ENCODE measurements at places on chromosomes 3 and 15.

DNA sequence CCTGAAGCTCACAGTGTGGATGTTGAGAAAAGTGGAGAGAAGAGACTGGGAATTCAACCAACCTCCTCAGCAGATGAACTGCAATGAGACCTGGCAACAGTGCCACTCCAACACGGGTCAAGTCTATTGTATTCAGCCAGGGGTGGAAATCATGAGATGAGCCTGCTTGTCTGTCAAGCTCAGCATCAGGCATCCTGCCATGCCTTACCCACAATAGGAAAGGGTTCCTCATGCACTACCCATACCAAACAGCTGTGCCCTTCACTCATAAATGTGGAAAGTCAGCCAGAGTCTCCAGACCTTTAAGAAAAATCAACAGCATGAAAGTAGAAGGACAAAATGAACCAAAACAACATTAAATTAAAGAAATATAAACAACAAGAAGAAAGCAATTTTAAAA, 542.1 kb downstream of the EPHB1 start:
- no peak for DNase-seq

DNA sequence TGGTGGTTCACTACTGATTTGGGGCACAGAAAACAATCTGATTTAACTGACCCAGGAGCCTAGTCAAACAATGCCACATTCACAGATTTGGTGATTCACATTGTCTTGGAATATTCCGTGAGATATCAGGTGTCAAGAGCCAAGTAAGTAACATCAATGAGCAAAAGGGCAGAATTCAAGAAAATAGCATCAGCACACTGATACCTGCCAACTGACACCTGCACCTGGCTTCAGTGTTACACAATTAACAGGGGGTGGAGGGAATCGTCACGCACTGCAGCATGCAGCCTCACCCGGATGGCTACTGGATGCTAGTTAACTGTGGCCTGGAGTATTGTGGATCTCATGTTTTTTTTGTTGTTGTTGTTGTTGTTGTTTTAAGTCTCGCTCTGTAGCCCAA, 17.6 kb downstream of the CCNL1 start:
- no peak for DNase-seq

- DNase-seq: no peak
These were observed 35.6 kb downstream of the KLHL6 start for GRCh38 chr3:183519891-183520290.

- DNase-seq: no peak
These were observed 165.8 kb upstream of the KCNMB2 start for GRCh38 chr3:178370387-178370786.

- DNase-seq: no peak
These were observed 79.2 kb downstream of the SST start for GRCh38 chr3:187590861-187591576.

DNA sequence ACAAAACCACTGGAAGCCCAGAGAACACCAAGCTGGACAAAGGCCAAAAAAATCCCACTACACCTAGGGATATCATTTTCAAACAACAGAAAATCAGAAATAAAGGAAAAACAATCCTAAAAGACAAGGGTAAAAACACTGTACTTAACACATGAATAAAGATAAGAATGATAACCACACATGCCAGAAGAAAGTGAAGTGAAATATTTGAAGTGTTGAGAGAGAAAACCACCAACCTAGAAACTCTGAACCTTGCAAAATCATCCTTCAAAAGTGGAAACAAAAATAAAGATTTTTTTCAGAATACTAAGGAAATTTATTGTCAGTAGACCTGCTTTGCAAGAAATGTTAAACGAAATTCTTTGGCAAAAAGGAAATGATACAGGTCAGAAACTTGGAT, 45.1 kb downstream of the KPNA1 start:
- no peak for DNase-seq

DNA sequence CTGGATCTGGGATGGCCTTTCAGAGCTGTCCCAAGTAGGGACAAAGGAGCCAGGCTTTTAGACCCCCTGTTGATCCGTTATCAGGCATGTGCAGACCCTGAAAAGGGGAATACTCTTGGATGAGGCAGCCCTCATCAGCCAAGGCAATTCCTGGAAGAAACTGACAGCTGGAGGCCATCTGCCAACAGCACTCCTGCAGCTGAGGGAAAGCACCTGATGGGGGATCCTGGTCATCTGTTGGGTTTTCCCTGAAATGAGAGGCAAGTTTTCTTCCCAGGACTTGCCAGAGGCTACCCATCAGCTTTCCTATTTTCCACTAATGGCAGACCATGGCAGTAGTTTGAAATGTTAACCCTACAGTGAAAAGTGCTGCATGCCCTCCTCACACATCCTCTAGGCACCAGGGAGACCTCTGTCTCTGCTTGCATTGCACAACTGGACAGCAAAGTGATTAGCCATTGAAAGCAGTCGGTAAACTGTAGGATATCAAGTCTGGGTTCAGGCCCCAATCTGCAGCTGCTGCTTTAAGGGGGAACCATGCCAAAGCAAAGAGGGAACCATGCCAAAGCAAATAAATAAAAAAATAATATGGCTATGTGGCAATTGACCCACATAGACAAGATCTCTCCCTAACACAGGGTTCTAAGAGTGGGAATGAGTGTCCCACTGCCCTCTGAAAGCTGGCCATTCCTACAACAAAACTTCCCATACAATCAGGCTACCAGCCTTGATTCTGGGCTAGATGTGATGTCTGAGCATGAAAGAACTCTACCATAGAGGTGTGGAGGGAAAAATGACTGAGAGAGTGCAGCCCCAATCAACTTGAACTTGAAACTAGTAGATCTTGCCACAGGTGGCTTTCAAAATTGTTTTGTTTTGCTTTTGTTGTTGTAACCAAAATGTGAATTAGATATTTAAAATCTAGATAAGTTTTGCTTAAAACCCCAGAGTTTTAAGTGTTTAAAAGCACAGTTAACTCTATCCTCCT, 232.0 kb upstream of the STT3B start:
- no peak for DNase-seq

DNA sequence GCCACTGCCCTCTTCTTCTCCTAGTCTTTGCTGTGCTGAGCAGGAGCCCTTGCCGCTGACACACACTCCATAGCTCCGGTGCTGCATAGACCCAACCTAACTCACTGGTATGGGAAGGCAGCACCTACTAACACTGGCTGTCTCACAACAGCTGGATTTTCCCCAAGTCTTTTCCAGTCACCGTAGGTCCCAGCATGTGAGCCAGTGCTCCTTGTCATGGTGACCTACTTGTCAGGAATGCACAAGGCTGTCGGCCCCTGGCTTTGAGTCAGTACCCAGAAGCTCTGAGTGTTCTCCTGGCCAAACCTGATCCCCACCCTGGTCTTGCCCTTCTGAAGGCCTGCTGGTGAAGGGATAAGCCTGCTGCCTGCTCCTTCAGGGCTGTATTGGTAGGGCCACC, 25.7 kb downstream of the AMOTL2 start:
- DNase-seq: no peak

DNA sequence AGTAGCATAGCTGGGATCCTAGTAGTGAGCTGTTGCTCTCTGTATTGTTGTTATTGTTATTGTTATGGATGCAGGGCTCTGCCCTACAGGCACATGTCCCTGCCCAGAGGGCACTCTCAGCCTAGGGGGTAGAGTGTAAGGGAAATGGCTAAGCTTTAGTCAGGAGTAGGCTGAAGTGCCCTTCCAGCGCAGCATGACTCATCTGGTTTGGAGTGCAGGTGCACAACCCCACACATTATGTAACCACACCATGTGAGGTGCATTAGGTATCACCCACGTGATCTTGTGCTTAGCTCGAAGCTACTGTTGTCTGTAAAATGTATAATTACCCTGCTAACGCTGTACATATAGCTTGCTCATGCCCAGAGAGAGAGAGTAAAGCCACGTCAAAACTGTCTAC, 48.3 kb upstream of the TIPARP start:
- no peak for DNase-seq

DNA sequence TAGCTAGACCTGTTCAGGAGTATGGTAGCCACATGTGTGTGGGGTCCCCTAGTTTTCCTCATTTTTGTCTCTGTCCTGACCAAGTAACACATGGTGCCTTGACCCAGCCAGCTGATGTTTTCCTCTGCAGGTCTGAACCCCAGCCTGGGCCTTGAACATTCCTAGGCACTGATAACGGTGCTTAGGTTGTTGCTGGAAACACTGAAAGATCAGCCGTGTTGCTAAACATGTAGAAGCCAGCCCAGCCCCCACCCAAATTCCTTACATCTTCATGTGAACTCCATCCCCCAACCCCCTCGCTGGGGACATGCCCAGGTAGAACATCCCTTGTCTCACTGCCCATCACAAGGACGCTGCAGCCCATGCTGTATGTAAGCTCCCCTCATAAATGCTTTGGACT, 18.7 kb downstream of the RTP3 start:
- no peak for DNase-seq

DNA sequence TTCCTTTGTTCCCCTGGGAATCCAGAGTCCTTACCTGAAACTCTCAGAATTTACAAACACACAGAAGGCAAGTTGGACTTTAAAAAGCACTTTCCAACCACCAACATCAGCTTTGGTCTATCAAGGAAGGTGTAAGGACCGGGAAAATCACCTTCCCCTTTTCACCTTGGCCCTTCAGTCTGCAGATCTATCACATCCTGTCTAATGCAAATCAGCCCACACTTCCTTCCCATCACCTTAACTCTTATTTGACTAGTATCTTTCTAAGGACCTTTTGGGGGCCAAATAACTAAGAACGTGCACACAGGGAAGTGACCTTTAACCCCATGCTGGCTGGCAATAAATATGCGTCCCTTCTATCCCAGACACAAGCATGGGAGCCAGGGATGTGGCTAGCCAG, 320.6 kb downstream of the ARRDC4 start:
- no peak for DNase-seq

DNA sequence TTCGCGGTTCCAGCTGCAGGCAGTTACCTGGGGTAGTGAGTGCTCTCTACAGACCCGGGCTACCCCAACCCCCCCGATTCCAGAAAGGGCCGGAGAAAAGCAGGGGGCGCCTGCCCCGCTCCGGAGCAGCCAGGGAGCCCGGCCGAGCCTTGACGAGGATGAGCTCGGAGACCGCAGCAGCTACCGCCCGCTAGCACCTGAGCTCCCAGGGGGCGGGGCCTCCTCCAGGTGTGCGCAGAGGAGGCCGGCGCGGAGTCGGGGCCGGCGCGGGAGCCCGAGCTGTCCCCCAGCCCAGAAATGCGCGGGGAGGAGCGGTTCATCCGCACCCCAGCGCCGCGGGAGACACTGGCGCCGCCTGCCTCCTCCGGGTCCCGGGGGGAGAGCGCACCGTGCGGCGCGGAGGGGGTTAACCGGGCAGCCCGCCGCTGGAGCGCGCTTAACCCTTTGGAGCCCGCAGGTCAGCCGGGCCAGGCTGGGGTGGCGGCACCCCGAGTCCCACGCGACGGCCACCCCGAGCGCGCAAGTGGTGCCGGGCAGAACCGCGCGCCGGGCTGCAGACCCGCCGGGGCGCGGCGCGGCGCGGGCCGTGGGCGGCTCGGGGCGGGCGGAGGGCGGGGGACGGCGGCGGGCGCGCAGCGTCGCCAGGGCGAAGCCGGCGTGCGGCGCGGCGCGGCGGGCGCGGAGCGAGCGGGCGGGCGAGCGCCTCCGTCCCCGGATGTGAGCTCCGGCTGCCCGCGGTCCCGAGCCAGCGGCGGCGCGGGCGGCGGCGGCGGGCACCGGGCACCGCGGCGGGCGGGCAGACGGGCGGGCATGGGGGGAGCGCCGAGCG, at the start of gene CACNA1D:
CACNA1D (plus strand) TSS at position 649 of the 829 bp plus-strand sequence. CDS start 556 bp downstream, outside the sequence.
- no peak for DNase-seq

All from pons (tissue), 1 donor.